Hepatic stellate cell (primary cell): ENCODE measurements at places on chromosomes 6 and 20.
A peak's percentile ranks its signal among the peaks of the same experiment; 100 is the strongest.

GRCh38 chr20:43974695-43975094 is 60.0 kb downstream of the TOX2 start:
- DNase-seq = no peak

GRCh38 chr6:37172912-37173492 is 3.0 kb downstream of the PIM1 start:
- DNase-seq = no peak

- no peak for DNase-seq
Measured at GRCh38 chr6:10166031-10166430, 248.8 kb downstream of the TFAP2A start.

GRCh38 chr6:45655745-45656476 is 278.2 kb upstream of the SUPT3H start:
- DNase-seq = peak; percentile 97

- DNase-seq = no peak
Measured at GRCh38 chr6:53959717-53960116, 151.5 kb upstream of the MLIP start.

- no peak for DNase-seq
Measured at GRCh38 chr6:46267515-46267914, 96.7 kb upstream of the ENPP5 start.

- no peak for DNase-seq
Measured at GRCh38 chr20:57088436-57088835, 178.0 kb downstream of the BMP7 start.

DNA sequence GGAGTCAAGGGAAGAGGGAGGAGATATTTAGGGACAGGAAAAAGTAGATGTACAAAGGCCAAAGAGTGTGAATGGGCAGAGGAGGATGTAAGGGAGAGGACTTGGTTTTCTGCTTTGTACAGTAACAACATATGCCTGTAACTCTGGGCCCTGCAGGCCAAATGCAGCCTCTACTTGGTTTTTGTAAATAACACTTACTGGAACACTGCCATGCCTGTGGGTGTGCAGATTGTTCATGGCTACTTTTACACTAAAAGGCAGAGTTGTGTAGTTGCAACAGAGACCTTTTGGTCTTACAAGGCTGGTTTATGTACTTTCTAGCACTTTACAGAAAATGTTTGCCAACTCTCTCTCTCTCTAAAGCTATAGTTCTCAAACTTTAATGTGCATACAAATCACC is 157.1 kb downstream of the PHACTR1 start:
- no peak for DNase-seq

DNA sequence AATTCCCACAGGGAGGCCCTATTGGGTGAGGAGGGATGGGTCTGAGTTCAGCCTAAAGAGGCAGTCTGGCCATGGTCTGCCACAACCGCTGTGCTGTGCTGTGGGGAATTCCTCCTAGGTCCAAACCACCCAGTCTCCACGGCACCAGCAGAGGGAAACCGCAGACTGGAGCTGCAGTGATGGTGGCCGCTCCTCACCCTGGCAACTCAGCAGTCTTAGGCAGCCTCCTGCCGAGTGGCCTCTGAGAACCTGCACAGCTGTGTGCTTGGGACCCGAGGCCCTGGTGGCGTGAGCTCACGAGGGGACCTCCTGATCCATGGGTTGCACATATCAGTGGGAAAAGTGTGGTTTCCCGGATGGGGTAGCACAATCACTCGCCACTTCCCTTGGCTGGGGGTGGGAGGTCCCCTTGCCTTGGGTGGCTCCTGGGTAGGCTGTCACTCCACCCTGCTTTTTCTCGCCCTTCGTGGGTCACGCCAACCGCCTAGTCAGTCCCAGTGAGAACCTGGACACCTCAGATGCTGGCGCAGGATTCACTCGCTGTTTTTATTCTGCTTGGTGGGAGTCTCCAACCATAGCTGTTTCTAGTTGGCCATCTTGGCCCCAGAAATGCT is 242.2 kb downstream of the CDH26 start:
- no peak for DNase-seq

- DNase-seq = no peak
Measured at GRCh38 chr6:169383265-169383664, 129.6 kb upstream of the THBS2 start.

GRCh38 chr6:65468307-65468706 is 238.7 kb downstream of the EYS start:
- no peak for DNase-seq

DNA sequence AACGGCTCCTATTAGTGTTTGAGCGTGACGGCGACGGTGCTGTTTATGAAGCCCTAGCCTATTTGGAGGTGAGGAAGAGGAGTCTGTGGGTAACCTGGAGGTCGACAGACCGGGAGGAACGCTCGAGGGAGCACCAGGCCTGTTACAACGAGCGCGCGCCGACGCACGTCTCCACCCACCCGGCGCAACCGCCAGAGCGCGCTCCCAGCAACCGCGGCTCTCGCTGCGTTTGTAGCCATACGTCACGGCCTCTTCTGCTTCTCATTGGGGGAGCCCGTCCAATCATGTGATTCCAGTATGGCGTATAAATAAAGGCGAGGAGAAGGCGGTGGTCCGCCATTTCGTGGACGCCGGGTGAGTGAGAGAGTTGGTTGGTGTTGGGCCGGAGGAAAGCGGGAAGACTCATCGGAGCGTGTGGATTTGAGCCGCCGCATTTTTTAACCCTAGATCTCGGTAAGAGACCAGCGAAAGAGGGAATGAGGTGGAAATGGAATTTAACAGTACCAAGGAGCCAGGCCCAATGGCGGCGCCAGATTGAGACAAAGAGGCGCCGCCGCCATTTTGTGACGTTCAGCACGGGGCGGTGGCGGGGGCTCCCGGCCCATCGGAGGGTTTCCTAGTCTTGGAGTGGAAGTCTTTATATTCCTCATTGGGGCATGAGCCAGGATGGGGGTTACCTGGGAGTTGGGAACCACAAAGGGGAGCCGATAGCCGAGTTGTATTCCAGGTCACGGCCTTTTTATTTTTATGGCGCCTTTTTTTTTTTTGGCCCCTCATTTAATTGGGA is at the start of gene SRSF3:
Gene SRSF3, plus strand, starts transcription at position 334 of the 787 bp plus-strand sequence. CDS start 2,401 bp downstream, outside the sequence.
- peak; percentile 96 for DNase-seq

DNA sequence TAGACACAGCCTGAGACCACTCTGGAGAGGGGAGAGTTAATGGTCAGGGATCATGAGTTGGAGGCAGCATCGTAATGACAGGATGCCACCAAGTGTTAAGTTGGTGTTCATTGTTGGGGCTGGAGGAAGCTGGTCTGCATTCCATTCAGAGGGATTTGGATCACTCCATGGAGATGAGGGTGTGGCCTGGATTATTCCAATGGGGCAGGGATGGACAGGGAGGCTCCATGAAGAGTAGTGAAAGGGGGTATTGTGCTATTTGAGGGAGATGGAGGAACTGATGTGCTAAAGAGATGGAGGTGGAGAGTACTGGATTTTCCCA is 1.1 kb downstream of the SAPCD1 start:
- peak; percentile 96 for DNase-seq

GRCh38 chr6:119781365-119781764 is 431.8 kb upstream of the MAN1A1 start:
- DNase-seq = no peak

GRCh38 chr6:138765896-138766655 is 7.5 kb upstream of the CCDC28A start:
- DNase-seq = peak; percentile 28
